ENCODE measurements at places on chromosomes 5 and 9.

DNA sequence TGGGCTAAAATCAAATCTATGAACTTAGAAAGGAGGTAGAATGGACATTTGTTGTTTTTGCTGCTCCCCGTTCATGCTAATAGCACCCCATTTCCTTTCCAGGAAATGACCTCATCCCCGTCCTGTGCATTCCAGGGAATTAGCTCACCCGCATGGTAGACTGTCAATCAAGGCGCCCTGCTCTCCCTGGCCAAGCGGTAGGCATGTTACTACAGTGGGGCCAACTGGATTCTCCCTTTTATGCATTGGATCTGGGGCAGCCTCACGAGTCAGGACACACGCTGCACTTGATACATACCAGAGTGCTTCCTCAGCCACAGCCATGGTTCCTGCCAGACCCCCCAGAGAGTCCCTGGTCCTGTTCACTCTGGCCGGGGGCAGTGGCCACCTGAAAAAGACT lies 111.0 kb upstream of the PTCH1 start:
- no peak for DNase-seq

GRCh38 chr5:38548064-38548759 lies 8.2 kb downstream of the LIFR start:
- DNase-seq = no peak

GRCh38 chr5:27020973-27021372 lies 17.4 kb downstream of the CDH9 start:
- DNase-seq = no peak

DNA sequence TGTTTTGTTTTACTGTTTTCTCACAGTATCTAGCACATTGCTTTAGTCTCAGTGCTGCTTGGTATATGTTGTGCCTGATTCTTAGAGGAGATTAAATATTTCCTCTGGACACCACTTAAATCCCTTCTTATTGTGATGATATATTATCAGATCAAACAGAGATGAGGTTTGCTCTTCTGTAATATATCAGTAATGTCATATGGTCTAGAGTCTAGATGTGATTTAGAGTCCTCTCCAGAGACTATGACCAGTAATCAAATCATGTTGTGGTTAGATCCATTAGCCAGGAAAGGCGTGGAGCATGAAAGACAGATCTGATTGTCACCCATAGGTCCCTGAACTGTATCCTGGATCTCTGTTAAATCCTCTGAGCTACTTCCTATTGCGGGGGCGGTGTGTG lies 24.4 kb downstream of the CAMK4 start:
- no peak for DNase-seq

DNA sequence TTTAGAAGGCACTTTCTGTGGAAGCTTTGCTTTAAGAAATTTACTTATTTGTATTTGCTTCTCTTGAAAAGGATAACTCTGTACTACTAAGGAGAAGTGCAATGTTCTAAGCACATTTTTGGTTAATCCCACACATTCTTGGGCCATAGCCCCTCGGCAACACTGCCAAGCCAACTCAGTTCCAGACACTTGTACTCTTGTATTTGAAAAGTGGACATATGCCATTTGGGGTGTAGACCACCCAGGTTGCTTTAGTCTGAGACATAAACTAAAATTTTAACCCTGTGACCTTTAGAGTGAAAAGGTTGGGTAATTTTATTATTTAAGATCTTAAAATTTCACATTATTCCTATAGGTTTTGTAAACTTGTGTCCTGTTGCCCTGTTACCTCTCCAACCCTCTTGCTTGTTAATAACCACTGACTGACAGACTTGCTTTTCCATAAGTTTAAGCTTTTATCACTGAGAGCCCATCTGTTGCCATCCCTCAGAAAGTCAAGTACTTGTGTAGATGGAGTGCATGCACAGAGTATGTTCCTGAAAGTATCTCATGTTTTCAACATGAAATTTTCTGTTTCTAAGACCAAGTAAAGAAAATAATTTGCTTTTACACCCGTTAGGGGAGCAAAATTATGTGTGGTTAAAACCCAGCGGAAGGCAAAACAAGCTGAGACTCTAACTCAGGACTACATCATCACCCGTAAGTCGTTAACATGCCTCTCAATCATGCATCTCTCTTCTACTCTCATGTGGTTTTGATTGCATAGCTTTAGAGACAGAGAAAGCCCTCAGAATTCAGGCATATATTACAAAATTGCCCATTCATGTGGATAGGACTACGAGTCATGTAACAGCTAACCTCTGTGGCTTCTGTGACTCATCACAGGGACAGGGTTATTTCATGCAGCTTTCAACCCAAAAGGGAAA lies 117.3 kb downstream of the GDNF start:
- no peak for DNase-seq

DNA sequence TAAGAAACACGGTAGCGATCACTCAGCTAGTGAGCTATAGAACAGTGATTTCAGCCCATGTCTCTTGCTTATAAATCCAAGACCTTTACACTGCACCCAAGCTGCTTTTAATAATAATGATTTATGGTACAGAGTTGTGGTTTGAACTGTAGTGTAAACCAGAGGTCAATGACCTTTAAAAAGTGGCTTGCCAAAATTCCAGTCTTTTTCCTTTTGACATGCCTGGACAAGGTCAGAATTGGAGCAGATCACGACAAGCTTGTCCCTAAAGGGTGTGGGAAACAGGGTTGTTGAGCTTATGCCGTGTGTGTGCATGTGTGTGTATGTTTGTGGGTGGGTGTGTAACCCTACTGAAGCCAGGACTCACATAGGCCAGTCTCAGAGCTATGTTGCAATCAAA lies 225.3 kb upstream of the CLINT1 start:
- no peak for DNase-seq

GRCh38 chr5:76439201-76439600 lies 36.1 kb downstream of the IQGAP2 start:
- DNase-seq = no peak

DNA sequence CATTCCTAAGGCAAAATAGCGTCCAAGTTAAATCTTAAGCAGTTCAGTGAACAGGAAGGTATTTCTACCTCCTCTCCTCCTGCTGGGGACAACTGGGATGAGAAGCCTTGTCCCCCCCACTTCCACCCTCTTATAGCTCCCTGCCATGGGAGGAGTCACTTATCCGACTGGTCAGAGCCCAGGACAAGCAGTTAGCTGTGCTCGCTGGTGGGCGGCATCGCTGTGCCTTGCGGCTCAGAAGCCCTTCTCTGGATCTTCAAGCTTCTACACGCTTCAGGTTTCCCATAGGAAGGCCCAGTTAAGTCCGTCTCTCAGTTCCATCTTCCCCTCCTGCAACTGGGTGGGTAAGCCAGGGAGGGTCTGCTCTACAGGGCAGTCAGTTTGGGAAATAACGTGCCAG lies 77.2 kb downstream of the PAX5 start:
- DNase-seq = no peak

DNA sequence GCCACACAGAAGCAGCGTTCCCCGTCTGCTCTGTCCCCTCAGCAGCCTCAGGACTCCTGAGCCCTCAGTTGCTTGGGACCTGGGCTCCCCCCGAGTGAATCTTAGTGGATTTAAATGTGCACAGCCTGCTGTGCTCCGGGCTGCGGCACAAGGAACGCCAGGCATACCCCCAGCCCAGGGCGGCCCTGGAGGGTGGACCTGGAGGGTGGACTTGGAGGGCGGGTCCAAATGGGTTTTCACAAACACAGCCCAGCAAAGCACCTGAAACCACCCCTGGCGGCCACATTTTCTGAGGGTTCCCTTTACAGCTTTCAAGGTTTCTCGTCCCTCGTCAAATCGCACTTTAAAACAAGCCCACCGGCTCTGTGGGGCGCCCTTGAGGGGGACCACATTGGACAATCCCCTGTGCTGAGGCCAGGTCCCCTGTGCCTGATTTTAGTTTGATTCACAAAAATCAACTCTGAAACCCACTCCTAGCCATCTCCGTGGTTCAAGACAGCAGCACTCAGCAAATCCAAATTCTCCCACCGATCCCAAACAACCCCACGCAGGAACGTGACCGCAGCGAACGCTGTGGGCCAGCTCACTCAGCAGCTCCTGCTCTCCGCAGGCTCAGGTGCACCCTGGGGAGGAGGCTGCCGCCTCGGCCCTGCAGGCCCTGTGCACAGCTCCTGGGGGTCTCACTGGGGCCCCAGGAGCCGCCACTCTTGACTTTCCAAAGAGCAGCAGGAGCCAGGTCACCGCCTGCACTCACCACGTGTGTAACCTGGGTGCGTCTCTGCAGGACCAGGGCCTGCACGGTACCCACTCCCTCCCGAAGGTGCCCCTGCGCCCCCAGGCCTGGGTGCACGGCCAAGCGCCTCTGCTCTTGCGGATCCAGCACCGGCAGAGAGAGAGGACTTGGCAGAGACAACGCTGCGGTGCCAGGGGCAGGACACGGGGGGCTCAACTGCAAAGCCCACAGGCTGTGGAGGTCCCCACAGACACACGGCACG lies 29.1 kb downstream of the TERT start:
- no peak for DNase-seq

DNA sequence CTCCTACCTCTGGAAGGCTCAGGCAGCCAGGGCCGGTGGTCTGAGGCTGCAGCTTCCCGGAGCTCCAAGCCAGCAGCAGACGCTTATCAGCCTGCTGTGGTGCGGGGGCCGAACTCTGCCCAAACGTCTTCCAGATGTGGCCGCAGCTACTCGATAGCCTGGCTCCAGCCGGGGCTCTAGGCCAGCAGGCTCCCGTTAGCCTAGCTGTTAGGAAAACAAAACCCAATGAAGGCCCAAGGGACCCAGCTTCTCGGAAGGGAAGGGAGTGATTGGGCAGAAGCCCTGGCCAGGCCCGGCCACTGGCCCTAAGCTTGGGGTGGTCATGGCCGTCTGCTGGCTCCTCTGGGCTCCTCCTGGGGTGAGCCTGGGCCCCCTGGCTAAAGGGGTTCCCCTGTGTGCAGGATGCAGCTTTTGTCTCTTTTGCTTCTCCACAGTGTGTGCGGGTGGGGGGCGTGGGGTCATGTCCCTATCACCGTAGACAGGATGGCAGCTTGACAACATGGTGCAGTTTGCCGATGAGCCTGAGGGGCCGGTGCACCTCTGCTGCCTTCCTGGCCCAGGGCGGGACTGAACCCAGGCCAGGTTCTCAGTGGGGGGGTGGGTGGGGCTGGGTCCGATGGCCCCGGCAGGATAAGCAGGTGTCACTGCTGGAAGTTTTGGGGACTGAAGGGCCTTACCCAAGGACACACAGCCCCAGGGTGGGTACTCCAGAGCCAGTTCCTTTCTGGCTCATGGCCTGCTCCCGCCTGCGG lies 18.7 kb downstream of the MYMK start:
- DNase-seq = no peak

DNA sequence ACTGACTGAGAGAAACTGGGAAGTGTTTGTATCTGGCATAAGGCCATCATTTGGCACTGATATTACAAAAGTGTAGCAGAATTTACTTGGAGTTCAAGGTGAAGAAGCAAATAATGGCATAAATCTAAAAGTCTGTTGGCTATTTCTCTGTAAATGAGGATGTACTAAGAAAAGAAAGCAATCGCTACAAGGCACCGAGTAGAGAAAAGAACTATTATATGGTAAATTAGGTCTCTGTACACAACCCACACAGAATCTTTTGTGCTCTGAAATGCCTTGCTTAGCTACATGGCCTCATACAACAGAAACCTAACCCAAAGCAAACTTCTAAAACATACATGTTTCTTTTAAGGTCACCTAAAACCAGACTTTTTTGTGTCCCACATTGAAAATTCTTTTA lies 290.1 kb upstream of the WWC1 start:
- DNase-seq = no peak

DNA sequence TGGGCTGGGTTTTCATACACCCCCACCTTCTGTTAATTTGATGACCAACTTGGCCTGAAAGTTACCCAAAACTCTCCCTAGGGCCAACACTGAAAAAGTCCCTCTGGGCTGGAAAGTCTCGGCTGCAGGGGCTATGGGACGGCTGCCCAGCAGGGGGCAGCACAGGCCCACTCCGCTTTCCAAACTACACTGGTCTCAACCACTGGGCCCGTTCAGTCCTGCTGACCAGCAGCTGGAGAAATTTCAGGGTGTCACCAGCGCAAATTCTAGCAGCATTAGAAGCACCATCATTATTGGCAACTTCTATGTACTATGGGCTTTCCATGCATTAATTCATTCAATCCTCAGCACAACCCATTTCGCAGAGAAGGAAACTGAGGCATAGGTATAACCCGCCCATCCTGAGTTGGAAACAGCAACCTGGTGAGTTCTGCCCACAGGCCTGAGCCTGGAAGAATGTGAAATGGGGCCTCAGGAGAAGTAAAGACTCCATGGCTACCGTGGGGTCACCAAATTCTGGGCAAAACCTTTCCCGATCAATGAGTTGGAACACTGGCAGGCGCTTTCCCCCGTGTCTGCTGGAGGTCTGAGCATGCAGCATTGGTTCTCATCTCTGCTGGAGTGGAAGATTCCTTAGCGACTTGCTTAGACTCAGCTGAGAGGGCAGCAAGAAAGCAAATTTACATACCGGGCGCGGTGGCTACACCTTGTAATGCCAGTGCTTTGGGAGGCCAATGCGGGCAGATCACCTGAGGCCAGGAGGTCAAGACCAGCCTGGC lies 9.7 kb downstream of the ORM2 start:
- peak; percentile 36 for DNase-seq

DNA sequence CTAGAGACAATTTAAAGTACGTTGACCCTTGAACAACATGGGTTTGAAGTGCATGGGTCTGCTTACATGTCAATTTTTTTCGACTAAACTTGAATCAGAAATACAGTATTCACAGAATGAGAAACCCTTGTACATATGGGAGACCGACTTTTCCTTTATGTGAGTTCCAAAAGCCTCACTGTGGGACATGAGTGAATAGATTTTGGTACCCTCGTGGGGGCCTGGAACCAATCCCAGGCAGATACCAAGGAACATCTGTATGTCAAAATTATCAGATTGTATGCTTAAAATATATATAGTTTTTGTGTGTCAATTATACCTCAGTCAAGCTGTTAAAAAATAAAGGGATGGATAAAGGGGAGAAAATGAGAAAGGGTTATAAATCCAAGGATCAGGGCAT lies 78.7 kb upstream of the MAN2A1 start:
- DNase-seq = no peak

GRCh38 chr9:2758162-2758897 lies 41.0 kb downstream of the KCNV2 start:
- no peak for DNase-seq

DNA sequence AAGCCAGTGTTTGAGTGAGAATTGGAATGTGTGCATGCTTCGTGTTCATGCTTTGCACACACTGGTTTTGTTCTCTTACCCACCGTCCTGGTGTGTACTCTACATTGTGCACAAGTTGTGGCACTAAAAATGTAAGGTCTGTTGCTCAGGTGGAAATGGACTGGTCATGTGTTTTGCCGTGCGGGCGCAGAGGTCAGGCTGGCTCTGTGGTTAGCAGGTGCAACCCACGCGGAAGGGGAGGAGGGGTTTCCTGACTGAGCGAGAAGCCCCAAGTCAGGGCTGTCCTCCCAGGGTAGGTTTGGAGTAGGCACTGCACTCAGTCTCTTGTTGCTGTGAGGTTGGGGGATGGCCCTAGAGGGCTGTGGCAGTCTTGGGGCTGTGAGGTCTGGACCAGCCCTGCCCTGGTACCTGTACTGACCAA lies 86.6 kb downstream of the EHMT1 start:
- no peak for DNase-seq

GRCh38 chr5:31981361-31981945 lies 192.7 kb downstream of the GOLPH3 start:
- no peak for DNase-seq

Measured in T-helper 1 cell (primary cell).